Thyroid gland (tissue), 4 donors: ENCODE measurements at places on chromosomes 7 and 10. TPM values are rescaled to one million over a fixed set of nuclear protein-coding genes. Genes with fewer than 3 reads are reported as not detected.

The CABCOCO1 gene
- 0.54 TPM for total RNA-seq

The RADIL gene
- total RNA-seq = 7.1 TPM

The OPN4 gene
- total RNA-seq = 0.24 TPM

The PDZD7 gene
- total RNA-seq = 0.45 TPM

The MALRD1 gene
- total RNA-seq = 0.94 TPM

GRCh38 chr10:114166043-114166442, 8.0 kb downstream of the CCDC186 start:
- H3K27me3 ChIP-seq = no peaks in the 10 kb centered on the region
- H3K27ac ChIP-seq = peak overlapping the region; percentile 57
- DNase-seq = no peak
- peaks cover 16% of the 10 kb centered on the region for H3K4me1 ChIP-seq

GRCh38 chr7:11216276-11216675, 242.6 kb downstream of the PHF14 start:
- no peaks in the 10 kb centered on the region for H3K27me3 ChIP-seq
- H3K4me1 ChIP-seq = peaks cover 14% of the 10 kb centered on the region
- H3K4me3 ChIP-seq = no peak overlapping the region
- H3K36me3 ChIP-seq = no peaks in the 10 kb centered on the region
- no peak for DNase-seq

- no peaks in the 10 kb centered on the region for H3K36me3 ChIP-seq
- peaks cover 61% of the 10 kb centered on the region for H3K4me1 ChIP-seq
- H3K4me3 ChIP-seq = no peak overlapping the region
- peak; percentile 46 for DNase-seq
- no peak overlapping the region for H3K27ac ChIP-seq
Observed at GRCh38 chr10:113494761-113495160, 58.1 kb upstream of the HABP2 start.

DNA sequence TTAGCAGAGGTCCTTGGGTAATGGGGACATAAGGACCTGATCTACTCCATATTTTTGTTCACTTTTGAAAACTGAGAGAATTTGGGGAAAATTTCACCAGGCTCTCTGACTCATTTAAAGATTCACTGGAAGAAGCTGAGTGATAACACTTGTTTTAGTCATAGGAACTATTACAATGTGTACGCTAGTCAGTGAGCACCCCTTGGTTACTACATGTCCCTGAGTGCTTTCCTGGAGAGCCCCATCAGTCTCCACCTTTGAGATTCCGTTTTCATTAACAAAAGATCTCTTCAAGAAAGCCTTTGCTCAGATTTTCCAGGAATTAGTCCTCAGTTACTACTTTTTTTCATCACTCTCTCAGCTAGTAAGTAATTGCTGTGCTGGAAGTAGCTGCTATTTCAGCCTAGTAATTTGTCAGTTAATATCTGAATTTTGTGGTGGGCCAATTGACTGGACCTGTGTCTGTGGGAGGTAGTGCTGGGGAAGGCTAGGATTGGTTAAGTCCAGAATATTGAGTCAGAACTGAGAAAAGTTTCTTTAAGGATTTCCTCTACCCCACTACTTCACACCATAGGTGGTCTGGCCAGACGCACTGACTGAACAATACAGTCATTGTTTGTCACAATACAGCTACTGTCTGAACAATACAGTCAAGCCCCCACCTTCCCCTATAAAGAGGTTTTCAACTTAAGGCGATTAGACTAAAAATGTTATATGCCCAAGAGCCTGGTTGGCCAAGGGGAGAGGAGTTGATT, 235.0 kb downstream of the CCDC7 start:
- DNase-seq = no peak
- no peaks in the 10 kb centered on the region for H3K4me1 ChIP-seq
- no peaks in the 10 kb centered on the region for H3K36me3 ChIP-seq
- H3K27ac ChIP-seq = no peak overlapping the region
- H3K4me3 ChIP-seq = no peak overlapping the region

DNA sequence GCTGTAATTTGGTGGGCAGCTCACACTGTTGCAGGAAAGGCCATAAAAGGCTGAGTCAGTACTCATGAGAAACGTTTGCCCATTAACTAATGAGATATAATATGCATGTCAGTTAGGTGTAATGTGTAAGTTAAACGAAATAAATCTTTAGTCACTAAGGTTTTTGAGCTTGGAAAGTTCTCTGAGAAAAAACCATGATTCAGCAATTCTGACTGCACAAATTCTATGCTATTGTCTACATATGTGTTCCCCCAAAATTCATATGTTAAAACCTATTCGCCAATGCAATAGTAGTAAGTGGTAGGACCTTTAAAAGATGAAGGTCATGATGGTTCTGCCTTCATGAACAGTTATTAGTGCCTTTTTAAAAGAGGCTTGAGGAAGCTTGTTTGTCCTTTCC, 559.7 kb upstream of the LRRTM3 start:
- no peaks in the 10 kb centered on the region for H3K4me1 ChIP-seq
- no peaks in the 10 kb centered on the region for H3K27me3 ChIP-seq
- no peak for DNase-seq
- no peak overlapping the region for H3K27ac ChIP-seq
- H3K4me3 ChIP-seq = no peak overlapping the region
- H3K36me3 ChIP-seq = no peaks in the 10 kb centered on the region

- no peaks in the 10 kb centered on the region for H3K4me1 ChIP-seq
- H3K27me3 ChIP-seq = no peaks in the 10 kb centered on the region
- no peak overlapping the region for H3K27ac ChIP-seq
- H3K4me3 ChIP-seq = no peak overlapping the region
Observed at GRCh38 chr7:39703144-39703543, 79.8 kb downstream of the RALA start.

- peaks cover 21% of the 10 kb centered on the region for H3K4me1 ChIP-seq
- peak; percentile 10 for DNase-seq
- H3K4me3 ChIP-seq = no peak overlapping the region
- peak overlapping the region; percentile 77 for H3K27ac ChIP-seq
- no peaks in the 10 kb centered on the region for H3K27me3 ChIP-seq
Observed at GRCh38 chr10:119724593-119725516, 995 bp upstream of the INPP5F start.

- no peak for DNase-seq
- no peaks in the 10 kb centered on the region for H3K27me3 ChIP-seq
- H3K4me3 ChIP-seq = no peak overlapping the region
- no peaks in the 10 kb centered on the region for H3K4me1 ChIP-seq
- no peak overlapping the region for H3K27ac ChIP-seq
Observed at GRCh38 chr10:14945108-14945507, 8.8 kb downstream of the DCLRE1C start.

DNA sequence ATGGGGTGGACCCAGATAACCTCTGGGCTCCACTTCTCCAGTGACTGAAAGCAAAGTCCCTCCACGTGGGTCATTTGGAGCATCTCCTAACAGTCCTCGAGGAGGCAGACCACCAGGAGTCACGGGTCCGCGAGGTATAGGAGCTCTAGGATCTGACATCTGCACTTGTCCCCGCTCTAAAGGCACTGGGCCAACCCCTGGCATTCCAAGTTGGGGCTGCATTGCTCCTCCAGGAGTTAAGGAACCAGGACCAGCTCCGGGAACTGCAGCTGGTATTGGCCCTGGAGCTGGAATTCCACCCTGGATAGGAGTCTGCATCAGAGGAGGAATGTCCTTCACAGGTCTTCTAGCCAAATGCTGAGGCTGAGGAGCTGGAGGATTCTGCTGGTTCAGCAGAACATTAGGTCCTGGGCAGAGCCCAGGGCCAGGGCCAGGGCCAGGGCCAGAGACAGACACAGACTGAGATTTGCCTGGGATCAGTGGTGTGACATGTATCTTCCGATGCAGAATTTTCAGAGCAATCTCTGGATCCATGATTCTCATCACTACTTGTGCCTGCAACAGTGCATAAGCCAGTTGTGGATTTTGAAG, 827 bp downstream of the CSTF2T start:
- no peaks in the 10 kb centered on the region for H3K36me3 ChIP-seq
- peaks cover 22% of the 10 kb centered on the region for H3K4me1 ChIP-seq
- no peaks in the 10 kb centered on the region for H3K27me3 ChIP-seq
- peak; percentile 15 for DNase-seq
- no peak overlapping the region for H3K27ac ChIP-seq
- H3K4me3 ChIP-seq = peak overlapping the region; percentile 69

DNA sequence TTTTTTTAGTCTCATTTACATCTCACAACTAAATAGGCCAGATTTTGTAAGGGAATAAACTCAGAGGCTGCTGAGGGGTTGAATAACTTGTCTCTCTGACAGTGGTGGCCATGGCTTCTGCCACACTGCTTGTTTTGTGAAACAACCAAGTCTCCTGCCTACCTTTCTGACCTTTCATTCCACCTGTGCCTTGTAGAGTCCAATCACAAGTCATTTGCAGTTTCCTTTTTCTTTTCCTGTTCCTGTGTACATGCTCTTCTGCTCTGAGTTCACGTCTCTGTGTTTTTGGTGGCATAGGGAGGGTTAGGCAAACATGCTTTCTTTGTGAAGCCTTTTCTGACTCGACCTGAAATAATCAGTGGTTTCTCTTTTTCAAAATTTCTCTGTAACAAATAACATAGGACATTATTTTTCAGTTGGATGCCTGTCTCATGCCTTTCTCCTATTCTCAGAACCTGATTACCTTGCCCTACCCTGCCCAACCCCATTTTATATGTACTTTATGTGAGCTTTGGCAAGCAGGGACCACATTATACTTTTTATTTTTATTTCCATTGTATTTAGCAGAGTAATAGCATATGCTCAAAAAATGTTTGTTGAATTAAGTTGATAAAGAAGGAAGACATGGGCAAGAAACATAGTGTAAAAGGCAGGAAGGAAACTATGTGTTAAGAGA, 81.7 kb downstream of the HDAC9 start:
- no peaks in the 10 kb centered on the region for H3K27me3 ChIP-seq
- no peak for DNase-seq
- no peak overlapping the region for H3K4me3 ChIP-seq
- no peaks in the 10 kb centered on the region for H3K4me1 ChIP-seq
- H3K27ac ChIP-seq = no peak overlapping the region

DNA sequence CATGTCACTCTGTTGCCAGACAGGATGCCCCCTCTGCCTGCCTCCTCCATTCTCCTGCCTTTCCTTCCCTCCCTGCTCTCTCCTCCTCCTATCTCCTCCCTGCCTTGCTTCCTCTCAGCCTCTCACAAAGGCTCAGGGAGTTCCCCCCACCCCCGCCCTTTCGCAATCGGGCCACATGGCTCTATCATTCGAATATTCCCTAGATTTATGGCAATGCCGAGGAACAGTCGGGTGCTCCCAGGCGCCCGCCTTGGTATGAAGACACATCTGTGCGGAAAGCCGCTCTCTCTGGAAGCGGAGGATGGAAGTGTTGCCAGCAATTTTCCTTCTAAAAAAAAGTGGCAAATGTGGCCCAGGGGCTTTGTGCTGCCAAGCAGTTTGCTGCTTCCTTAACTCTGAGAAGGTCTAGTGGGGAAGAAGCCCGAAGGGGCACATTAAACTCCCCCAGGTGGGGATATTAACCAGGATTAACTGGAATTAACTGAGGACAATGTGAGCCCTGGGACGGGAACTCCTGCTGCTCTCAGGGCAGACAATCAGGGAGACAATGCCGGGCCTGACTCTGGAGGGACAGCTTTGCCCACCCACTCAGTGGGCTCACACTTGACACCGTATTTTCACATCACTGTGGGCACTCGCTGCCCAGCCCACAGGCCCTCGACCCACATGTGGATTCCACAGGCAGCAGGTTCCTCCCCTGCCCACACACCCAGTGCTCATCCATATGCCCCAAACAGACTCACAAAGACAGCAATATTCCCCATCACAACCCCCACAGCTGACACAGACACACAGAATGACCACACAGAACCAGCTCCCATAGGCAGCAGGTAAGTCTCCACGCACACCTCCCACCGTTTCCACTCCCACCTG, 88.4 kb upstream of the SMNDC1 start:
- no peak overlapping the region for H3K4me3 ChIP-seq
- DNase-seq = peak; percentile 9

GRCh38 chr10:86538547-86538946, 17.0 kb upstream of the WAPL start:
- no peak overlapping the region for H3K4me3 ChIP-seq
- H3K27ac ChIP-seq = no peak overlapping the region
- H3K36me3 ChIP-seq = no peaks in the 10 kb centered on the region
- DNase-seq = no peak
